ENCODE measurements at places on chromosomes 5 and 9.
A peak's percentile ranks its signal among the peaks of the same experiment; 100 is the strongest.

DNA sequence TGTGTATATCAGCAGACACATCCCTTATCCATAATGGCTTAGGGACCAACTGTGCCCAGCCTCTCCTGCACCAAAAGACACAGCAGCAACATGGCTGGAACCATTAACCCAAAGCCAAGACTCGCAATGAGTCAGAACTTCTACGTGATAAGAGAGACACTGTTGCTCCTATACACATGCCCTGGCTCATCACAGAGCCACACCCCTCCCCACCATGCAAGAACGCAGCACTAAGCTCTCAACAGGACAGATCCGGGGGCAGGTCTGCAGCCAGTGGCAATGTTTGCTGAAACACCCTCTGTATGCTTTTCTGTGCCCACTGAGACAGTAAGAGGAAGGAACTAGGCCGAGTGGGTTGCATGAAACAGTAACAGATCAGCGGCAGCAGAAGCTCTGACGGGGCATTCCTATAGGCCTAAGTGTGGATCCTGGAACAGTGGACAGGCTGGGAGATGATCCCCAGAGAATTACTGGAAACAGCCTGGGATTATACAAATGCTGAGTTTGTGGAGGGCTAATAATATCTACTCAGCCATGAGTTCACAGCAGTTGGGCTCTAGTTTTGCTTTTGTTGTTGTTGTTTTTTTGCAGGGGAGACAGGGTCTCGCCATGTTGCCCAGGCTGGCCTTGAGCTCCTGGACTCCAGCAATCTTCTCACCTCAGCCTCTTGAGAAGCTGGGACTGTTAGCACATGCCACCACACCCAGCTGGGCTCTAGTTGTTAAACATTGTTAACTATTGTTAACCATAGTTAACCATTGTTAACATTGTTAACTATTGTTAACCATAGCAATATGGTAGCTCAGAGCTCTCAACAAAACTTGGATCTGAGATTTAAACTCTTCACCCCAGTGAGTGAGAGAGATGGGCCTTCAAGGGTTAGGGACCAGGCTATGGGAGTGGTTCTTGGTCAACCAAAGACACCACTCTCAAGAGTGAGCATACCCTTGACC is 41.0 kb downstream of the B4GALT1 start:
- no peak for DNase-seq

DNA sequence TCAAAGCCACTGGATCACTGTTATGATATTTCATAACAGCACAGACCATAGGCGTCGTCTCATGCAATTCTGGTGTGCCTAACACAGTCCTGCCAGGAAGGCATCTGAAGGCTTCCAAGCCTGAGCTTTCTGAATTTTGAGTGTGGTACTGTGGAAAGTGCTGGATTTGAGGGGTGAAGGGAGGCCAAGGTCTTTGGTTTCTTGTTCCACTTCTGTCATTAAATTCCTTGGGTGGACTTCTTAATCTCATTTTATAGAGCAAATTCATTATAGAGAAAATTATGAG is 441.3 kb upstream of the PIK3R1 start:
- DNase-seq, result no peak

DNA sequence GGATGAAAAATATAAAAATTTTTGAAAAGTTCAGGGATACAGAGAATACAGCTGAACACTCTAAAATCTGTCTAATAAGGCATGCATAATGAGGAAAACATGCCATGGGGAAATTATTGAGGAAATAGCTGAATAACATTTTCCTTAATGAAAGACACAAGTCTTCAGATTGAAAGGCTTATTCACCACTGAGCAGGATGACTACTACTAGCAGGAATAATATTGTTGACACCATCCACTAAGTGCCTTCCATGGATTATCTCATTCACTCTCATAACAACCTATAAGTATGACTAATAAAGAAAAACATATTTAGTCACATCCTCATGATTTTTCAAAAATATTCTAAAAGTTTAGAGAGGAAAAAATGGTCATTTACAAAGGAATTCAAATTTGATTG is 96.7 kb upstream of the FER start:
- no peak for DNase-seq

- DNase-seq, result no peak
Observed at GRCh38 chr5:177355868-177356168, 1.9 kb upstream of the RGS14 start.

DNA sequence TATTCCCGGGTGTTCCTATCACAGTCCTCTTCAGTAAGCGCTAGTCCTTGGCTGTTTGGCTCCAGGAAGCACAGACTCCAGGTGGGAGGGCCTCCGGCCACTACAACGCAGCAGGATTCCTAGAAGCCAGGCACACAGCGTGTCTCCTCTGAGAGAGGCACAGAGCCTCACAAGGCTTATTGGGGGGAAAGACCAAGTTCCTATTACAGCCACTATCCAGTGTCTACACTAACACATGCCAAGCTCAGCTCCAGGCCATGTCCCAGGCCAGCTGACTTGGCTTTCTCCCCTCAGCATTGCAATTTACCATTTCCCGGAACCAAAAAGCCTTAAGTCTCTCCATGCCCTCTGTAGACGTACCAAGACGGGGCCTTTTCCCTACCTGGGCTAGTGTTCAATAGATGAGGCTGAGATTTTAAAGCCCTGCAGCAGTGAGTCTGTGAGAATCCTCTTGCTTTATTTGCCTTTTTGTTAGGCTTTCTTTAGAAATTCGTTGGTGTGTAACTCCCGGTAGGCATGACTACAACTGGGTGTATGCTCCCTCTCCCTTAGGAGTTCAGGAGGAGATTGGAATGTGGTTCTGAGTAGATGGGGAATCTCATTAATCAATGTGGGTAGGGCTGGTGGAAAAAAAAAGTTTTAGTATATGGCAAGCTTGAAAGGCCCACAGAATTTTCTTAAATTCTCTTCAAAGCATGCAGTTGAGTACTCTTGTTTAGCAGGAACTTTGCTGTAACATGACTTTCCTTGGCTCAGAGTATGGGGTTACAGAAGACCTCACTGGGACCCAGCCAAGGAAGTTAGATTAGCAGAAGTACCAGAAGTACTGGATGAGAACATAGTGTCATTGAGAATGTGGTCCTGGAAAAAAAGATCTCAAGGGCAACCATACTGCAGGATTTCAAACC is 84.3 kb upstream of the SLC1A3 start:
- DNase-seq, result no peak

DNA sequence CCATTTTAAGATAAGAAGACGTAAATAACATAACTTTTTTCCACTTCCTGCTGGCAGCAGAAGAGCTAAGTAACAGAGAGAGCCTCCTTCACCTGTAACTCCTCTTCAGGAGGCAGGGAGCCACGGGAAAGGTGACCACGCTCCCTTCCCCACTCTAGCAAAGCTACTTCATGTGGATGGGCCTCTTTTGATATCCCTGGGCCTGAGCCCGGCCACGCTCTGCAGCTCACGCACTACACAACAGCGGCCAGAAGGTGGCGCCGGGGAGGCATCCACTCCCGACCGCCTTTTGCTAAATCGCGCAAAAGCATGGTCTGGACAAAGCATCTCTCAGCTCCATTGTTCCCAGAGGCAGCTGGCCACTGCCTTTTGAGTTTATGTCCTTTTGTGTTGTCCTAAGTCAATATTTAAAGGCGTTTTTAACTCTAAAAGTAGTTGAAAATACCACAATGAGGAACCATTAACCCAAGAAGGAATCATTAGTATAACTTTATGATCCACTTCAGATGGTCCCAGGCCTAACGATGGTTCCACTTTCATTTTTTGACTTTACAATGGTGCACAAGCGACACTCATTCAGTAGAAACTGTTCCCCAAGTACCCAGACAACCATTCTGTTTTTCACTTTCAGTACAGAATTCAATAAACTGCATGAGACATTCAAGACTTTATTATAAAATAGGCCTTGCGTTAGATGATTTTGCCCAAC is 23.6 kb downstream of the CMBL start:
- DNase-seq, result peak; percentile 83

GRCh38 chr9:130051855-130052254 is 1.9 kb upstream of the GPR107 start:
- DNase-seq, result no peak

DNA sequence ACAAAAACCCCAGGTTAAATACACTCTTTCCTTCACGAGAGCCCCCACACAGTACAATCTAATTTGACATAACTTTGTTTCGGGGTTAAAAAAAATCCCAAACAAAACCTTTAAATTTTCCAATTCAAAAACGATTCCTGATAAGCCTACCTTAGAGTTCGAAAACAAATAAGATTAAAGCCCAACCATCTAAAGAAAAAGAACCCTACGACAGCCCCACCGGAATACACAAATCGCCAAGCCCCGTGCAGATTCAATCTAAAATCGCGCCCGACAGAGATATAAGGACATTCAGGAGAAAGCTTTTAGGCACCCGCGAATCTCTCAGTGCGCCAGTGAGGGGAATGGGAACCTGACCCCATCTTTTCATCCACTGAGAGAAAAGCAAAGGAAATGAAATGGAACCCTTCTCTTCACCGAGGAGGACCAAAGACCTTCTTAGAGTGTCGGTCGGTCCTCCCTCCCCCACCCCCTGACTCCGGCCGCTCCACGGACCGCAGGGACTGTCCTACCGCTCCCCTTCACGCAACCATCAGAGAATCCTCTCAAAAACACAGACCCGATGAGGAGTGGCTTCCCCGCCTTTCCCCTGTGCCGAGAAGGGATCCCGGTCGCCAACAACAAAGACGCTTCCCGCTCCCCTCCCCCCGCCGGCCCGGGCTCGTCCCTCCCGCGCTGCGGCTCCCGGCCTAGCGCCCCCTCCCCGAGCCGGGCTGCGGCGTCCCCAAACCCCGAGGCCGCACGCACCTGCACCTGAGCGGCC is 925 bp downstream of the ABHD17B start:
- peak; percentile 24 for DNase-seq

DNA sequence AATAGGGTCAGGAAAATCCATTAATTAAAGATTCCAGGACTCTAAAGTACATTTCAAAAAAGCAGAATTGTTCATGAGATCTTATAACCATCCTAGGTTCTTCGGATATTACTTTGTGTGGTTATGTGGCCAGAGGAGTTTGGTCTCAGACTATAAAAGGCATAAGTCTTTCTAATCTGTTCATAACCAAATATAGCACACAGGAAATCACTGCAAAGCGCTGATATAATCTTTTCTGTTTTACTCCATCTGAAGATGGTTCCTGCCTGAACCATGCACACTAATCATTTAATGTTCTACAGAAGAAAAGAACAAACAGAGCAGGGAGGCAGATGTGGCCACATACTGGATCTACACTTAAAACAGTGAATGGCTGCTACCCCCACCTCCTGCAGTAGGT is 182.8 kb downstream of the SEMA5A start:
- no peak for DNase-seq

GRCh38 chr5:139079991-139080610 is 118.1 kb downstream of the SIL1 start:
- no peak for DNase-seq

DNA sequence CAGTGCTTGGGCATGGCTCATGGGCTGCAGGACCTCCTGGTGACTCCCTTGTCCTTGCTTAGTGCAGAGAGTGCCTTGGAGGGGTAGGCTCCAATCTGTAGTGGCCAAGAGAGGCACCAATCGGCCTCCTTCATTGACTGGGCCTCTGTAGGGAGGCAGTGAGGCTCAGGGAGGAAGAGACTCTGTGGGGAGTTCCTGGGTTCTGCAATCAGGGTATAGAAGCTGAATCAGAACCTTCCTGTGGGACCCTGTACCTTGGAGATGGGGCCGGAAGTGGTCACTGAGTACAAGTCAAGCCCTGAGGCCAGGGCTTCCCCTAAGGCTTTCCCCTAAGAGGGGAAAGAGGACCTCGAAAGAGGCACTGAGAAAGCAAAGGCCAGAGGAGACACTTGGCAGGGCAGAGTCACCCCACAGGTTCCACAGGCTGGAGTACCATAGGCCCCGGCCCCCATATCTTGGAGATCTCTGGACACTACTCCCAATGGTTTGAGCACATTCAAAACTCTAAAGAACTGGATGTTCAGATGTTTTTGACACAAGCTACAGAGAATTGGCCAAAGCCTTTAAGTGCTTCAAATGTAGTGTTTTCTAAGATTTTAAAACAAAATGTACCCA is 190.5 kb downstream of the HSPA4 start:
- DNase-seq, result no peak

DNA sequence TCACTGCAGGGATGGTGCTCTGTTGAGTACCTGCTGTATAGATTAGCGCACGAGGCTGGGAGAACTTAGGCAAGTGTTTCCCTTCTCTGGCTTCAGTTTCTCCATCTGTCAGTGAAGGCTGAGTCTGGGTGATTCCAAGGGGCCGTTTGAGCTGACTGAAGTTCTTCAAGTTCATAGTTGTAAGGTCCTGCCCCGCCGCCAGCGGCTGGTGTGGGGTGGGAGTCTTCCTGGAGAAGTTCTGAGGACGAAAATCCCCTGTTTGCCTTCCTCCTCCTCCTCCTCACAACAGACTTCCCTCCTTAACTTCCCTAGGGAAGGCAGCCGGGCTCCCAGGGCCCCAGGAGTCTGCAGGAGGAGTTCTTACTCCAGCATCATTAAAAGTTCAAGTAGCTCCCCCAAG is 1.7 kb upstream of the HRCT1 start:
- no peak for DNase-seq

DNA sequence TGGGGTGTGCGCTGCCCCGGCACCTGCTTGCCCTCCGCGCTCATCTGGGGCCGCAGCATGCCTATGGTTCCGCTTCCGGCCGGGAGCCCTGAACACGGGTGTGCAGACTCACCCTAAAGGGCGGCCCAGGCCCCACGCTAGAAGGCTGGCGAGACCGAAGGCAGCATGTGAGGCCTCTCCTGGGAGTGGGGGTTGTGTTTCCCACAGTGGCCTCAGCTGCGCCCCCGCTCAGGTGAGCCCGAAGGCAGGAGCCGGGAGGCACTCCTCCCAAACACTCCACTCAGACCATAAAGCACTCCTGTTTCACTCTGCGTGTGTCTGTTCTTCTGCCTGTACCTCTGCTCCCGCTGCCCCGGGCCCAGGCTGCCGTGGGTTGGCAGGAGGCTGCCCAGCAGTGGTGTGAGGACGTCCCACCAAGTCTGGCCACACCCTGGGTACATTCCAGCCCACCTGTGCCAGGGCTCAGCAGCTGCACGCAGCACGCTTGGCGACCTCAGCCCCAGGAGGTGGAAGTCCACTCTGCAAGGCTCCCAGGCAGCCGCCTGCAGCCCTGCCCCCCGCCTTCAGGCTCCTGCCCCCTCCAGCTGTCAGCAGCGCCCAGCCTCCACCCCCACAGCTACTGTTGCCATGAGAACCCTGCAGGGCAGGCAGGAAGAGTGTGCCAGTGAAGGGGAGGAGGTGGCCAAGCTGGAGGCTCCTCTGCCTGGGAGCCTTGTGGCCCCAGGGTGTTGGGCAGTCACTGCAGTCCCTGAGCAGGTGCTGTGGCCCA is 1.2 kb upstream of the AJM1 start:
- peak; percentile 52 for DNase-seq

- no peak for DNase-seq
Observed at GRCh38 chr5:97172227-97172626, 10.8 kb downstream of the RIOK2 start.
